ENCODE measurements at places on chromosomes 3 and 15. TPM values are rescaled to one million over a fixed set of nuclear protein-coding genes. Genes with fewer than 3 reads are reported as not detected.

RBP2 gene
- 1.1 TPM for total RNA-seq

GTF2E1 gene
- total RNA-seq: 14.8 TPM

GOLGA8J gene
- 0.20 TPM for total RNA-seq

RYR3 gene
- total RNA-seq: 1.4 TPM

ZNF502 gene
- total RNA-seq: 3.8 TPM

MAP2K1 gene
- 27.8 TPM for total RNA-seq
